ENCODE measurements at places on chromosomes 2 and 18.

DNA sequence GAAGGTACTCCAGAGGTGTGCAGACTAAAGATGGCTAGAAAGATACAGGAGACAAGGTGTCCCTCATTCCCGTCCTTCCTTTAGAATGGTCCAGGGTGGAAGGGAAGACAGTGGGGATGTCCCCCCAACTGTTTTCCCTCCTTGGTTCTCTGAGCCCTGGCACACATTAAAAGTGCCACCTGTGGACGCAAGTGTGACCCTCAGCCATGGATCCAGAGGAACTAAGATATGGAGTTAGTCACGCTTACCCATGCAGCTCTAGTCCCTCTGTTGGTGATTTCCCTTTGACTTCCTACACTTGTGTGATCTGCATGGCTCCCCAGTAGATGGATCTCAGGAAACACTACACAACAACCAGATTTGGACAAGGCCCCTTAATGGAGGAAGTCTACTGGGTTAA is 113.1 kb upstream of the SRD5A2 start:
- no peaks in the 10 kb centered on the region for H3K4me1 ChIP-seq
- no peaks in the 10 kb centered on the region for H3K36me3 ChIP-seq
- DNase-seq = no peak

- no peaks in the 10 kb centered on the region for H3K36me3 ChIP-seq
- H3K27me3 ChIP-seq = no peaks in the 10 kb centered on the region
- H3K4me3 ChIP-seq = no peak overlapping the region
- H3K27ac ChIP-seq = no peak overlapping the region
- no peak for DNase-seq
These were observed 21.6 kb upstream of the NFE2L2 start for GRCh38 chr2:177285892-177286715.

- H3K4me1 ChIP-seq = no peaks in the 10 kb centered on the region
- no peaks in the 10 kb centered on the region for H3K27me3 ChIP-seq
- H3K27ac ChIP-seq = no peak overlapping the region
- H3K36me3 ChIP-seq = no peaks in the 10 kb centered on the region
These were observed 24.2 kb upstream of the KLF11 start for GRCh38 chr2:10019174-10019573.

DNA sequence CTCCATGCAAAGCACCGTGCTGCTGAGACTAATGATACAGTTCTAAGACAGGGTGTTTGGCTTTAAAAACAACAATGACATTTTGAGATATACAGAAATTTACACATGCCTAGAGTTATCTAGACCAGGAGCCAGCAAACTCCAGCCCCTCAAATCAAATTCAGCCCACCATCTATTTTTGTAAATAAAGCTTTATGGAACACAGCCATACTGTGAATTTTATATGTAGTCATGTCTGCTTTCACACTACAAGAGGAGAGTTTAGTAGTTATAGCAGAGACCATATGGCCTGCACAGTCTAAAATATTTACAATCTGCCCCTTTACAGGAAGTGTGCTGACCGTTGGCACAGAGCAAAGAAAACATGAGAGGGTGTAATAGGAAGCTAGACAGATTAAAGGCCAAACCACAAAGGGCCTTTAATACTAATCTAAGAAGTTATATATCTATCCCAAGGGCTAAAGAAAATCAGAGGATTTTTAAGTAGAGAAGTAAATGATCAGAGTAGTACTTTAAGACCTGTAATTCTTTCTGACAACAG is 39.4 kb downstream of the NBAS start:
- H3K4me1 ChIP-seq = no peaks in the 10 kb centered on the region
- no peak for DNase-seq
- peaks cover 11% of the 10 kb centered on the region for H3K36me3 ChIP-seq

DNA sequence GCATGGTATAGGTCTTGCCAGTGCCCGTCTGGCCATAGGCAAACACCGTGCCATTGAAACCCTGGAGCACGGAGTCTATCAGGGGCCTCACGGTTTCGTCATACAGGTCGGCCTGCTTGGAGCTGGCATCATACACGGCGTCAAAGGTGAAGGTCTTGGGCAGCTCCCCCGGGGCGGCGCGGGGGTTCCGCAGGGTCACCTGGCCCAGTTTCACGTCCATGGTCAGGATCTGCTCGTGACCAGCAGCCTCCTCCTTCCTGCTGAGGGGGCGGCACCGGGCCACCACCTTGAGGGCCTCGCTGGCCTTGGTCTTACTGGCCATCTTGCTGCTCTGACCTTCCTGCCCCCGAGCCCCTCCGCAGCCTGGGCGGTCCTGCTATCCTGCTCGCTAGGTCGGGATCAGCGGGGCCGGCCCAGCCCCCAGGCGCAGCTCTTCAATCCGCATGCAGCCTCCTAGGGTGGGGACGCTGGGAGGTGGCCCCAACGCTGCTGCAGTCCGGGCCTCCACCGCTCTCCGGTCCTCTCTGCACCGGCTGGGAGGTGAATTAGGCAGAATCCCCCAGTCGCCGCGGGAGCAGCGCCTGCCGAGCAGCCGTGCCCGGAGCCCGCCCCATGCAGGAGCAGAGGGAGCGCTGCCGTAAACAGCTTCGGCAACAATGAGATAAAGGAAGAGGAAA is 563 bp downstream of the KIF3C start:
- H3K27me3 ChIP-seq = no peaks in the 10 kb centered on the region
- DNase-seq = no peak

- H3K27me3 ChIP-seq = no peaks in the 10 kb centered on the region
- DNase-seq = no peak
- no peaks in the 10 kb centered on the region for H3K4me1 ChIP-seq
- H3K4me3 ChIP-seq = no peak overlapping the region
These were observed 46.7 kb downstream of the GLS start for GRCh38 chr2:190927301-190927700.

- no peak overlapping the region for H3K27ac ChIP-seq
- no peaks in the 10 kb centered on the region for H3K27me3 ChIP-seq
- no peaks in the 10 kb centered on the region for H3K36me3 ChIP-seq
- no peak overlapping the region for H3K4me3 ChIP-seq
- DNase-seq = no peak
These were observed 949.3 kb downstream of the BCL11A start for GRCh38 chr2:59604123-59604522.

DNA sequence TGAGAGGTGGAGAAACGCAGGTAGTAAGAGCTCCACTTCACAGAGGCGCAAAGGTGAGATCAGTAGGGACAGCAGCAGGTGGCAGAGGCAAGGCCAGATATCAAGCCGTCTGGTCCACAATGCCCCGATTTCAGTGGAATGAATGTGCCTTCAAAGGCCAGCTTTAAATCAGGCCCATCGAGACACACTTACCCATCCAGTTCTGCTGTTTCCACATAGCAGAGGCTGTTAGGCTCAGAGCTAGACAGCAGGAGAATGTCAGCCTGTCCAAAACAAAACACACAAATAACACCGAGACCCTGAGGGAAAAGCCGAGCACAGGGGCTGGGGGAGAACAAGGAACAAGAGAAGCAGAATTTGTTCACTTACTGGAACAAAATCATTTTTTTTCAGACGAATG is 75.8 kb upstream of the NARS1 start:
- DNase-seq = no peak
- no peaks in the 10 kb centered on the region for H3K4me1 ChIP-seq
- no peak overlapping the region for H3K27ac ChIP-seq
- H3K27me3 ChIP-seq = no peaks in the 10 kb centered on the region
- H3K4me3 ChIP-seq = no peak overlapping the region
- H3K36me3 ChIP-seq = no peaks in the 10 kb centered on the region
